ENCODE measurements at places on chromosomes 2 and 18.

- no peak for DNase-seq
These were observed 43.6 kb downstream of the PROKR1 start for GRCh38 chr2:68687018-68687417.

DNA sequence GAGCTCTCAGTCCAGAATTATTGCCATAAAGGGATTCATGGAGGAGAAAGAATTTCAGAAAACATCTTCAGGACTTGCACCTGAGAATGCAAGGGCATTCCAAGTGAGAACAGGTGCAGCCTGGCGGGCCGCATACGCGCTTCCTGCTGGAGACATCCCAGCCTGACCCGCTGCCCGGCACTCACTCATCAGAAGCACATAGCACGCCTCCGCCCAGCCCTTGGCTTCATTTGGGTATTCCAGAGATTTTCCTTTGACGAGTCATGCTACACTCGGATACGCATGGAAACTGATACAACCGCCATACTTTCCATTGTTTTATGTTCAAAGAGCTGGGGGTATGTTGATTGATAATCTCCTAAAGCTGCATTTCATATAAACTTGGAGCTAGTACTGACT is 228.0 kb upstream of the ID2 start:
- no peak for DNase-seq

DNA sequence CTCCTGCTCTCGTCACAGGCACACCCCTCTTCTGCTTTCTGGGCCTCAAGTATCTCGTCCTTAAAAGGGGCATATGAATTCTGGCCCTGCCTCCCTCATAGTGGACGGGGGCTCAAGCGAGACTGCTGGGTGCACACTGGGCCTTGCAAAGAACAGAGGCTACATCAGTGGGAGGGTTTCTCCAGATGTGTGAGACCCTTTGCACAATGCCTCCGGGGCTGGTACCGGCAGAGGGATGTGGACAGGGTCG is 25.0 kb downstream of the CRACDL start:
- peak; percentile 29 for DNase-seq

DNA sequence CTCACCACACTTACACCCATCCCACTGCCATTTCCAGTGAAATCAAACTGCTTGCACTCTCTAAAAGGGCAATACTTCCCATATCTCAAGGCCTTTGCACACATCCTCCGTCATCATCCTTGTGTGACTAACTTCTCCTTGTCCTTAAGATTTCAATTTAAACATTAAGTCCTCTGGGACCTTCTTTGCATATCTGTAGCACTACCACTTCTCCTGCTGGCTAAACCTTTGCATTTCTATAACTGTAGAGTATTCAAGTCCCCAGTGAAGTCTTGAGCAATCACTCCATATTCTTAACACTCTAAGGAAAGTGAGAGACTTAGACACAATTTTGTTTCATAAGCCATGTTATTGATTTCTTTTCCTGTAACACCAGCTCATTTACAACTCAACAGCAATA is 136.8 kb upstream of the EPHA4 start:
- no peak for DNase-seq

- DNase-seq: no peak
These were observed 415.8 kb upstream of the DSEL start for GRCh38 chr18:67932271-67932670.

- no peak for DNase-seq
These were observed 51.1 kb downstream of the AP1S3 start for GRCh38 chr2:223786236-223786635.

DNA sequence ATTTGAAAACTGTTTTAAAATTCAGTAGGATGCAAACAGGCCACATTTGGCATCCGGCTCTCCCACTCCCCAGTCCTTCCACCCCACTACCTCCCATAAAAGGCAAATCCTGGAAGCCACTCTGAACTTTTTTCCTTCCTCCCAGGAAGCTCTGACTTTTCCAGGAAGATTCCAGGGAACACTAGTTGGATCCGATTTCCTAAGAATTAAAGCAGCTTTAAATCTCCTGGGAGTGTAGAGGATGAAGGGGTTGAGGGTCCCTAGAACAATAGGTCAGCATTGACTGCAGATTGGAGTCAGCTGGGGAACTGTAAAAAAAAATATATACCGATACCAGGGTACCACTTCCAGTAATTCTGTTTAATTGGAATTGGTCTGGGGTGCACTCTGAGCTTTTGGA is 76.9 kb downstream of the CRIM1 start:
- DNase-seq: no peak

- no peak for DNase-seq
These were observed 141.8 kb upstream of the BCL2L11 start for GRCh38 chr2:110978756-110979470.

- DNase-seq: no peak
These were observed 2.6 kb downstream of the CRYBA2 start for GRCh38 chr2:218990612-218991011.

- no peak for DNase-seq
These were observed 100.1 kb upstream of the CERS6 start for GRCh38 chr2:168355779-168356476.

DNA sequence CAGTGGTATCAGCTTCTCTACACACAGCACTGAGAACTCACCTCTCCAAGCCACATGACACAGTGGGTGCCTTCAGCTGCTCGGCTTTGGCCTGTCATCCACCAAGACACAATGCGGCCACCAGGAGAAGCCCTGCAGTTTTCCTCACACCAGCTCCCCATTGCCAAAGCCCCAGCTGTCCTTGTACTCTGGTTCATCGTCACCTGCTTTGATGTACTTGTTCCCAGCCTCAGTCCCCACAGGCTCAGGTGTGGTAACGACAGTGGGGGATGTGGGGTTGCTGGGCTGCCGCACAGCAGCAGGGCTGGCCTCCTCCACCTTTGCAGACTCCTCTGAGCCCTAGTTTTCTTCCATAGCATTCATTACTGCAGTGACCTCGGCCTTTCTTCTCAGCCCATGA is 387.3 kb downstream of the MEIS1 start:
- no peak for DNase-seq

- no peak for DNase-seq
These were observed 318.1 kb downstream of the ZNF521 start for GRCh38 chr18:25033747-25034471.

GRCh38 chr2:135130751-135131150 is 78.7 kb downstream of the RAB3GAP1 start:
- DNase-seq: no peak

DNA sequence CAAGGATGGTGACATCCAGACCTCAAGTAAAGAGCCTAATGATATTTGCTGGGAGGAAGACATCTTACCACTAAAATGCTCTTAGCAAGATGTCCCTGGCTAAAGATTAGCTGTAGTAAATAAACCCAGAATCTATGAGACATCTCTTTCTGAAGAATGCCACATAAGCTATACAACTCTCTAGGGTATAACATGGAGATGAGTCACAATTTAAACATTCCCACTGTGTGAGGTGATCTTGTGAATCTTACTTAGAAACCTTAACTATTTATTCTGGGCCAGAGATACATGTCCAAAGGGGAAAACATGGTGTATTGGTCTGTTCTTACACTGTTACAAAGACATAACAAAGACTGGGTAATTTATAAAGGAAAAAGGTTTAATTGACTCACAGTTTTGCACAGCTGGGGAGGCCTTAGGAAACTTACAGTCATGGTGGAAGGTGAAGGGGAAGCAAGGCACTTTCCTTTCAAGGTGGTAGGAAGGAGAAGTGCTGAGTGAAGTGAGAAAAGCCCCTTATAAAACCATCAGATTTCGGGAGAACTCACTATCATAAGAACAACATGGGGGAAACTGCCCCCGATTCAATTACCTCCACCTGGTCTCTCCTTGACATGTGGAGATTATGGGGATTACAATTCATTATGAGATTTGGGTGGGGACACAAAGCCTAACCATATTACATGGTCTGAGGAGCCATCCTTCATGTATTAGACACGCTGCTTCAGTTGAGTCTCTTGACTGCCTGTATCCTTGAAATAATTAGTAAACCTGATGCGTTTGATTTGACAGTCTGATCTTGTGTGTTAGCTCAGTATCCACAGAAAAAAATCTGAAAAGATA is 17.1 kb downstream of the KRCC1 start:
- no peak for DNase-seq

GRCh38 chr2:159712929-159713420 is 669 bp downstream of the MARCHF7 start:
- DNase-seq: no peak

DNA sequence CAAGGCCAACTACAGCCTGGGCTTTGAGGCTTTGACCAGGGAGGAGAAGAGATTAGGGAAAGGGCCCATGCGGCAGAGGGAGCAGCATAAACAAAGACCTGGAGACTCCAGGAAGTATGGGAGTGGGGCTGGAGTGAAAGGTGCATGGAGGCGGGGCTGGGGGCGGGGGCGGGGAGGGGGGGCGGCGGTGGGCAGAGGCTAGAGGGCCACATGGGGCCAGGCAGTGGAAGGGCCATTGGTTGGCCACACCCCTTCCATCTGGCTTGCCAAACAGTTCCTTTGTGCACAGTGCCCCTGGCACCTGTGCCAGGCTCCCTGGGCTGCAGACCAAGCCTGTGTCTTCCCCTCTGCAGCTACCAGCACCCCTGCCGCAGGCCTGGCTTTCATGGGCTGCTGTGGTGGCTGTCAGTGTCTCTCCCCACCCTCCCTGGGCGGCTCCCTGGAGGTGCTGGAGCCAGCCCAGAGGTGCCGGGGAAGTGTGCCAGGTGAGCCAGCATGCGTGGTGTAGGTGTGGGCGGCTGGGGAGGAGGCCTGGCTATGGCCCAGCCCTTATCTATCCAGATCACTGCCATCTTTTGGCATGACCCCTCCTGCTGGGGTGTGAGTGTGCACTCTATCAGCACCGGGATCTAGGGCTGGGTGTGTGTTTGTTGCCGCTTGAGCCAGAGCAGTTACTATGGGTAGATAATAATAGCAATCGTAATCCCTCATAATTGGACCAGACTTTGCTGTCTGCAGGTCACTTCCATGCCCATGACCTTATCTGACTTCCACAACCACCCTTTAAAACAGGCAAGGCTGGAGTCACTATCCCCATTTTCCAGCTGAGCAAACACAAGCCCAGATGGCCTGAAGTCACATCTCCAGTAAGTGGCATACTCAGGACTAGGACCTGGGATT is 30.5 kb downstream of the DNMT3A start:
- DNase-seq: no peak

DNA sequence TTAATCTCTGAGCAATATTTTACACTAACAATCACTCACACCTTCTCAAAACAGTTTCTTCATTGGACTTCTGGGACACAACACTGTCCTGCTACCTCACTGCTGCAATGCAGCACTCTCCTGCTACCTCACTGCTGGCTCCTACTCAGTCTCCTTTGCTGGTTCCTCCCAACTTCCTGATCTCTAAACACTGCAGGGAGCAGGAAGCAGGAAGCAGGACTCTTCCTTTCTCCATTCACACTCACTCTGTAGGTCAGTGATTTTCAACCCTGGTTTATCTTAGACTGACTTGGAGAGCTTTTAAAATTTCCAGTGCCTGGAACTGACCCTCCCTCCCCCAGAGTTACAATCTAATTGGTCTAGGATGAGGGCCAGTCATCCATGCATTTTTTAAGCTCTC is 243.4 kb upstream of the RBBP8 start:
- DNase-seq: no peak

DNA sequence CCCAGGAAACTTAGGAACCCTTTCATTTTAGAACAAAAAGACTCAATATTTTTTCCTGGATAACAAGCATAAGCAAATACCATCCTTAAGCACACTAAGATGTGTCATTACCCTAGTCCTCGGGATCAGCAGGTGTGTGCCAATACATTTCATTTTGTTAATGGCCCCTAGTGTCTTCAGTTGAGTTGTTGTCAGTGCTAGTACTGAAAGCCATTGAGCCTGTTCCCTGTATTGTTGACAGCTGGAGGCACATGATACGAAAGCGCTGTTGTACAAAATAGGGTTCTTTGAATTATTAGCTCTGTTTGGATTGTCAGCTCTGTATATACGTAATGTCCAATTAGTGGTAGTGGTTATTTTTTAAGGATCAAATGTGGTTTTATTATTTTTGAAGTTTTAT is 29.5 kb downstream of the VAPA start:
- no peak for DNase-seq

DNA sequence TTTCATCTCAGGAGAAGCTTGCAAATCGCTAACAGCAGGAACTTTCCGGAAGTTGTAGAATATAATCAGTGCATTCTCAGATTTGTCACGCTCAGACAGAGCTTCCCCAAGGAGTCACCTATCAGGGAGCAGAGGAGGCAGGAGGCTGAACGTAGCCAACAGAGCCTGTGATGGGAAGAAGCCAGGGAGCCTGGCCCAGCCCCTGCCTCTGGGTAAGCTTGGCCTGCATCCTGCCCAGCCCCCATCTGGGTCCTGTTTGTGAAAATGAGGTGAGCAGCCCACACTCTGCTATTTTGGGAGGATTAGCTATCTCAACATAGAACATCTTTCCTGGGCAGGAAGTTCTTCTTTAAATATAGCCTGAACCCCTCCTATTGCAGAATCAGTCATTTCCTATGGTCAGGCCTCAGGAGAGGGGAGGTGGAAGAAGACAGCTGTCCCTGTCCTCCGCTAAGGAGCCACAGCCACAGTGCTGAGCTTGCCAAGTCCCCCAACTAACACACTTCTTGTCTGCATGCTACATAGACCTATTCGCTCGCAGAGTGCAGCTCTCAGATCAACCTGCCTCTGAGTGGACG is 19.2 kb upstream of the PKDCC start:
- DNase-seq: no peak

- no peak for DNase-seq
These were observed 72.4 kb downstream of the KIAA1328 start for GRCh38 chr18:36901277-36901701.

DNA sequence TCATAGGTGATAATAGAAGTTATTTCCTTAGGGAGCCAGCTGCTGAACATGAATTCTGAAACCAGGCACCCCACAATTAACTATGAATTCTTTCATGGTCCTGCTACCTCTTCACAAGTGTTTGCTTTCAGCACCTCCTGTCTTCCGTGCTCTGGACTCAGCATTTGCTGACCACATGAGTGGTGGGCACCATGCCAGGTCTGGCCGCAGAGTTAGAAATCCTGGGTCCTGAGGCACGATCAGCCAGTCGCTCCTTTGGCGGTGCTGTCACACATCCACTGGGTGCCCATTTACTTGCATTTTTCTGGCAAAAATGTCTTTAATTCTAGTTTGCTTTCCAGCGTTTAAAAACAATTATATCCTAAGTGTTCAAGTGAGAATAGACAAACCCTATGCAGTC is 196.4 kb upstream of the PXDN start:
- no peak for DNase-seq

DNA sequence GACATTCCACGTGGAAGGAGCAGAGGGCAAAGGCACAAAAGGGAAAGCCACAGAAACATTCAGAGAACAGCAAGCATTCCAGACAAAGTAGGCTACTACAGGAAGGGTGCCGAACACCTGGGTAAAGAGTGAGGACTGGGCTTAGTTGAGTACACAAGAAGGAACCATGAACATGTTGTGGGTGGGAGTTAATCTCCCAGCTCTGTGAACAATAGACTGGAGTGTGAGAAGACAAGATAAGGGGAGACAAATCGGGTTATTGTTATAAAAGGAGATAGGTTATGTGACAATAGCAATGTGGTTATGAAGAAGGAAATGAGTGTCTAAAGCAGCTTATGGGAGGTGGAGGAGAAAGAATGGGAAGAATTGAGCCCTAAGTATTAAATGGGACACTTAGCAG is 70.0 kb downstream of the DPP4 start:
- DNase-seq: no peak

GRCh38 chr2:41989501-41990180 is 58.2 kb upstream of the PKDCC start:
- no peak for DNase-seq
